Hematopoietic multipotent progenitor cell treated with erythropoietin and hydrocortisone succinate and interleukin-3 and kit ligand, for 6 days (in vitro differentiated cells): ENCODE measurements at places on chromosomes 16 and 17.

- no peak for DNase-seq
These were observed 53.8 kb upstream of the SLC25A19 start for GRCh38 chr17:75342996-75343395.

DNA sequence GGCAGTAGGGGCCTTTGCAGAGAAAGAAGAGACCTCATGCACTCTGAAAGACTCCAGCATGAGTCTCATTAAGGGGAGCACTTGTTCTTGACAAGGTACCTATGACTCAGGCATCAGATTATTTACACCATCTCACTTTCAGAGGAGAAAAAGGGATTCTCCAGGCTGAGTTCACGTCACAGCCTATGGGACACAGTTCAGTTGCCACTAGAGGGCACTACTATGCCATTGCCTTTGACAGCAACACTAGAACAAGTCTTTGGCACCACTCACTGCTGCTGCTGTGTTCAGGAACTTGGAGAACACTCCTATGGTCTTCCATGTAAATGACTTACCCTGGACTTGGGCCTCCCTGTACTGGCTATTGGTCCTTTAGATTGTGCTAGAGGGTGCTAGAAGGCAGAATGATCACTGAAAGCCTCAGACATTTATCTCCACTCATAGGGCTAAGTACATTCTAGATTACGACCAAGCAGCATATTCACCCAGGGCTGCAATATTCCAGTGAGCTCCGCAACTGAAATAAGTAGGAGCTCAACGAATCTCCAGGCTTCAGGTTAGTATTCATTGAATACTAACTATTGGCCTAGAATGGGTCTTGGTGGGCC, 225.1 kb upstream of the CA10 start:
- DNase-seq, result peak; percentile 76

DNA sequence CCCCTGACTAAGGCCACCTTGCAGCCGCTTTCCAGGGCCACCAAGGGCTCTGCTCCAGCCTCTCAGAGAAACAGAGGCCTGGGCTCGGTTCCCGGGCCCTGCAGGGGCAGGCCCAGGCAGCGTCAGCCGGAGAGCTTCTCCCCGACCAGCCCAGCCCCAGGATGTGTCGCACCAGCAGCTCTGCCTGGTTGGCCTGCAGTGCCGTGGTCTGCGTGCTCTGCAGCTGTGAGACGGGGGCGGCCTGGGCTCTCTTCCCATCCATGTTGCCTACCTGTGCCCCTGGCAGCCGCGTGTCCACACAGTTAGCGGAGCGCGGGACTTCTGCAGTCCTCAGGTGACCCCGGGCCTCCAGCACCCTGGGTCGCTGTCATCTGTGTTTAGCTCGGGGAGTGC, 4.8 kb downstream of the IGFALS start:
- DNase-seq, result no peak

DNA sequence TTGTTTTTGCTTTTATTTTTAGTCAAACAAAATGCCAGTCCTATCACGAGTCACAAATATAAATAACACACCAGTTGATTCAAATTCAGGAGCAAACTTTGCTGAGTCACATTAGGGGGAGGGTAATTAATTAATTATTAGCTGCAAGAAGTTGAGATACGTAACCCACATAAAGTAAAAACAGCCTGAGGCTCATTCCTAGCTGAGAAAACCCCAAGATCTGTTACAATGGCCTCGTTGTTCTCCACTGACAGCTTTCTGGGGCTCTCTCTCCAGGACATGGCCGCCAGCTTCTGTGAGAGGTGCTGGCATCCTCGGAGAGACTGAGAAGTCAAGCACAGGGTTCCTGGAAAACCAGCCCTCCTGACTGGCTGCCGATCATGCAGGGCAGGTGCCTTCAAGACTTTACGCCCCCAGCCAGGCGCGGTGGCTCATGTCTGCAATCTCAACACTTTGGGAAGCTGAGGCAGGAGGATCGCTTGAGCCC, 11.1 kb downstream of the RAB40B start:
- no peak for DNase-seq

DNA sequence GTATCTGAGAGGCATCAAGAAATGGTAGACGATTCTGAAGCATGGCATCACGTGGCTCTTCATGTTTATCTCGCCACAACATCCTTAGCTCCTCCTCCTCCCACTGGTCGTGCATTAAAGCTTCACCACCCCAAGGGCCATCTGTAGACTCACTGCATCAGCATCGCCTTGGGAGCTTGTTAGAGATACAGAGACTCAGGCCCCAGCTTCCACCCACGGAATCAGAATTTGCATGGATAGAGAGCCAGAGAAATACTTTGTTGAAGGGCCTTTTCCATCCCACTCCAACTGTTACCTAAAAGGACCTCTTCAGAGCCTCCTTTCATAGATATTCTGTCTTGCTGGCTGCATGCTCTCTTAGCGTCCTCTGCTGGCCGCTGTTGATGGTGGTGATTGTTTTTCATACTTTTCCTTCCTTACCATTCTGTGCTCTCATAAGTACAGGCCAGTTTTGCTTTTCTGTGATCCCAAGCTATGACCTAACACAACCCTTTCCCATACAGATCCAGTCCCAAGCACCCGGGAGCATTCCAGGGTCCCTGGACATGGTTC, 1049.4 kb upstream of the EEF2KMT start:
- DNase-seq, result no peak

DNA sequence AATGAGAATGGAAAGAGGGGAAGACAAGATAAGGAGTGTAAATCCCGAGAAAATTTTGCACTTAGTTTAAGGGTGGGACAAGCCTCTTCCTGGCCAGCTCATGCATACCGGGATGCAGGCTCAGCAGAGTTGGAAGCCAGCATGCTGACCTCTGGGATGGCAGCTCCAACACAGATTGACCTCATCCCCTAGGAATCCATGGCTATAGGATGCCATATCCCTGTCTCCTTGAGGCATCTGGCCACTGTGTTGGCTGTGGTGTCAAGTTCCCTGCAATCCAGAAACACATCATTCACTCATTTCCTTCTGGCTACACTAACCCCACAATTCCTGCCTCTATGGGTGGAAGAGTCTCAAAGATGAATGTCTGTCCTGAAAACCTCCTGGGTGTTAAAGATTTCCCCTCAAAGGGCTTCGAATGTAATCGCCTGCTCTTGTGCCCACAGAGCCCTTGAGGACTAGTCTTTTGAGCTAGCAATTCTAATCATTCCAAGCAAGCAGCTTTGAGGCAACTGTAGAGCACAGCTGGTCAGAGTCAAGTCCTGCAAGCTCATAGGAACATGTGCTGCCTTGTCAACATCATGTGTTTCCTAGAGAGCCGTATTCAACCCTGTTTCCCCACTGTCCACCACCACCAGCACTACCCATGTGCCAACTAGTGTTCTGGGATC, 141.4 kb downstream of the PMP22 start:
- DNase-seq, result no peak

- DNase-seq, result no peak
These were observed 24.0 kb downstream of the MEOX1 start for GRCh38 chr17:43637563-43638323.
